ENCODE measurements at places on chromosomes 5 and 9.

GRCh38 chr9:20030221-20030620, 241.4 kb upstream of the SLC24A2 start:
- DNase-seq = no peak

DNA sequence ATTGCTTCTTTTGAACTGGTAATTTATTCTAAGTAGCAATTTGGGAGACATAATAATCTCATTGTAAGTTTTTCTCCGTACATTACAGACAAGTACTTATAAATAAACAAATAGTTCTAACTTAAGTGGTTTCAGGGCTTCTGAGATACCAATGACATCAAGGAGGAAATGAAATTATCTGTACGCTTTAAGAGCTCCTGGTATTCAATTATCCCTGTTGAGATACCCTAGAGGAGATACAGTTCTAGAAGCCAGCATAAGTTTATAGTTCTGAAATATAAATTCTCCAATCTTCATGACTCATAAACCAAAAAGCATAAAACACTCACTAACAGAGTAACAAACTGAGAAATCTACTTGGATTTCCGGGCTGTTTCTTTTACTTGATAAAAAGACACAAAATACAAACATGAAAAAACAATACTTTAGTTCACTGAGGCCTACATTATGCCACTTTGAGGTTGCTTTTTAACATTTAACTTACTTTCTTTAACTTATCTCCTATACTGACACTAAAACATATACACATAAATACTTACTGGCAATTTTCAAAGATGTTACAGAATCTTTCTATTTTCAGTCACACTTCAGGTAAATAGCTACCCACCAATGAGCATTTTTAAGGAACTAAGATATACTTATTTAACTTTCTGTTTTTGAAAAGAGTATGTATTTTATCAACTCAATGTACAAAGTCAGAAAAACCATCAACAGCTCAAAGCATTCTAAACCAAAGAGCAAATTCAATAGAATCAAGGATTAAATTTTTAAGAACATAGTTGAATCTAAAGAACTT, 7.5 kb downstream of the DCTN4 start:
- DNase-seq = no peak

- no peak for DNase-seq
Measured at GRCh38 chr5:96402500-96402899, 30.5 kb downstream of the PCSK1 start.

DNA sequence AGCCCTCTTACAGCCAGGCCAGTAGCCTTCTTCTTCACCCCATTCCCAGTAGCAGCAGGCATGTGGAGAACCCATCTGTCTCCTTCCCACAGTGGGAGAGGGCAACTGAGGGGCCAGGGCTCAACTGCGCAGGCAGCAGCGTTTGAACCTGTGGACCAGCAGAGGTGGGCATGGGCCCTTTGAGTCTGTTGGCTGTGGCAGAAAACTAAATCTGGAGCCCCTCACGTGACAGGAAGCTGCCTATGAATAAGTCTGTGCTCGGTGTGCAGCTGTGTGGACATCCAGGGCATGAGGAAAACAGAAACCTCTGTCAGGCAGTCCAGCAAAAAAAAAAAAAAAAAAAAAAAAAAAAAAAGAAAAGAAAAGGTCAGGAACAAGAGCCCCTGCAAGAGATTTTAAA, 189.2 kb upstream of the NR3C1 start:
- no peak for DNase-seq

- DNase-seq = no peak
Measured at GRCh38 chr9:26172301-26172700, 494.1 kb upstream of the TUSC1 start.

DNA sequence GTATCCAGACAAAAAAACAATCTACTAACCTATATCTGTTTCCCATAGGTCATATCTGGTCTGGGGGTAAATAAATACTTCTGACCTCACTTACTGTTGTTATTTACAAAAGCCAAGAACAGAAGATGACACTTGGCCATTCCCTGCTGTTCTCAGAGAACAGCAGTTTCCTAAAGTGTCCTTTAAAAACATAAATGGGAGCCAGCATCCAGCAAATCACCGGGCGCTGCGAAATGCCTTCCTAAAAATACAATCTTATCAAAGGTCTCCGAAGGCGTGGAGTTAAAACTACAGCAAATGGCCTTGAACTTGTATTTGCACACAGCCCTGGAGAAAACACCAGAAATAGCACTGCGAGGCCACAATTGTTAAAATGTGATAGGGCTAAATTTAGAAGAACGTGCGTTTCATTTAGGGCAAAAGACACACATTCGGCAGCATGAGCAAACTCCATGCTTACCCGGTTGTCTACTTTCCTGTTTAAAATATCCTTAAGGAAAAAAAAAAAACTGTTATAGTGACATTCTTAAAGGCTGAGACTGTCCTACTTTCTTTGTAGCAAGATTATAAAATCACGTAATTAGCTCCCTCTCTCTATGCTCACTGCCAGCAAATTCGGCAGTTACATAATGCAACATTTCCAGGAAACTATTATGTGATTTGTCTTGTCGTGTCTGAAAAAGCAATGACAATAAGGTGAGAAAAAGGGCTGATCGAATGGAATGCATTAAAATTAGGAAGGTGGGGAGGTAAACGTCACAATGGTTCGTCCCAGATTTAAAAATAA, 1.5 kb downstream of the NFIL3 start:
- no peak for DNase-seq

DNA sequence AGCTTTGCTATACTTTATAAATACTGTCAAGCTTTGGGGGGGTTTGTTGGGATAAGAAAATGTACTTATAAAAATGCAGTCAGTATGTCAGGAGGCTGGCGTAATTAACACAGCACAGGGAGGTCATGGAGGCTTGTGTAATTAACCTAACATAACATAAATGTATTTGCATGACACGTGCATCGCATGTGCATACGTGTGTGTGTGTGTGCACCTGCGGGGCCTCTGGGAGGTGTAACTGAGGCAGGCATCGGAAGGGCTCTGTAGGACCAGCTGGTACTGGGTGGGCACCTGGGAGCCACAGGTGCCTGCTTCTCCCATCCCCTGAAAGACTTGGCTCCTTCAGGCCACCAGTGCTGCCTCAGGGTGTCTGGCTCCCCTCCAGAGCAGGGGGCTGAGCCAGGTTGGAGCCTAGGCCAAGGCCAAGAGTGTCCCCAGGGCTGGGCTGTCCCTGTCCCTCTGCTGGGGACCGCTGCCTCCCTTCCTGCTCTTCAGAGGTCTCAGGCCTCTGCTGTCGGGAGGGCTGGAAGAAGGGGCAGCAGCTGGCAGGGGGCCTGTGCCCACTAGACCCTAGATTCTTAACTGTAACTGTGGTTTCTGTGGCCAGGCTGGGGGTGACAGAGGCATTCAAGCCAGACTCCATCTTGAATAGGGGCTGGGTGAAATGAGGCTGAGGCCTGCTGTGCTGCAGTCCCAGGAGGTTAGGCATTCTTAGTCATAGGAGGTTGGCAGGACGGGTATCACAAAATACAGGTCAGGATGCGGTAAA, 9.0 kb downstream of the FCN2 start:
- no peak for DNase-seq

DNA sequence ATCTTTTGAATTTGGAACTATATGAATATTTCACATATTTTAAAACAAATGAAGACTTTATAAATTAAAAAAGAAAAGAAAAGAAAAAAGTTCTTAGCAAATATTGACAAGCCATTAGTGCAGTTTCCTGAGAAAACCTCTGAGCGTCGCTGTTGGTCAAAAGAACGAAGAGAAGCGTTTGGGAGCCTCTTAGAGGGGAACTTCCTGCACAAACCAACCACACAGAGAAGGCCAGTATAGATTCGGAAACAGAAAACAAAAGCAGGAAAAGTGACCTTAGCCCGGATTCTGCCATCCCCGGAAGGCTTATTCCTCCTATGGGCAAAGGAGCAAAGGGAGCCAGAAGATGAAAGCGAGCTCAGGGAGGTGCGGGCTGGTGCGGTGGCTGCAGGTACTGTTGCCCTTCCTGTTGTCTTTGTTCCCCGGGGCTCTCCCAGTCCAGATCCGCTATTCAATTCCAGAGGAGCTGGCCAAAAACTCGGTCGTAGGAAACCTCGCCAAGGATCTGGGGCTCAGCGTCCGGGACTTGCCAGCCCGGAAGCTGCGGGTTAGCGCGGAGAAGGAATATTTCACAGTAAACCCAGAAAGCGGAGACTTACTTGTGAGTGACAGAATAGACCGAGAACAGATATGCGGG, at the start of gene PCDHGB2:
Gene PCDHGB2, plus strand, starts transcription at position 205 of the 637 bp plus-strand sequence. Its CDS starts 142 bp downstream, at position 347.
- DNase-seq = peak; percentile 42

GRCh38 chr5:59126708-59127573, 544.1 kb downstream of the RAB3C start:
- DNase-seq = no peak

- no peak for DNase-seq
Measured at GRCh38 chr5:35183556-35183955, 46.7 kb downstream of the PRLR start.

GRCh38 chr9:35749515-35750255, 598 bp downstream of the RGP1 start:
- peak; percentile 25 for DNase-seq

GRCh38 chr9:14272927-14273528, 40.9 kb downstream of the NFIB start:
- no peak for DNase-seq

DNA sequence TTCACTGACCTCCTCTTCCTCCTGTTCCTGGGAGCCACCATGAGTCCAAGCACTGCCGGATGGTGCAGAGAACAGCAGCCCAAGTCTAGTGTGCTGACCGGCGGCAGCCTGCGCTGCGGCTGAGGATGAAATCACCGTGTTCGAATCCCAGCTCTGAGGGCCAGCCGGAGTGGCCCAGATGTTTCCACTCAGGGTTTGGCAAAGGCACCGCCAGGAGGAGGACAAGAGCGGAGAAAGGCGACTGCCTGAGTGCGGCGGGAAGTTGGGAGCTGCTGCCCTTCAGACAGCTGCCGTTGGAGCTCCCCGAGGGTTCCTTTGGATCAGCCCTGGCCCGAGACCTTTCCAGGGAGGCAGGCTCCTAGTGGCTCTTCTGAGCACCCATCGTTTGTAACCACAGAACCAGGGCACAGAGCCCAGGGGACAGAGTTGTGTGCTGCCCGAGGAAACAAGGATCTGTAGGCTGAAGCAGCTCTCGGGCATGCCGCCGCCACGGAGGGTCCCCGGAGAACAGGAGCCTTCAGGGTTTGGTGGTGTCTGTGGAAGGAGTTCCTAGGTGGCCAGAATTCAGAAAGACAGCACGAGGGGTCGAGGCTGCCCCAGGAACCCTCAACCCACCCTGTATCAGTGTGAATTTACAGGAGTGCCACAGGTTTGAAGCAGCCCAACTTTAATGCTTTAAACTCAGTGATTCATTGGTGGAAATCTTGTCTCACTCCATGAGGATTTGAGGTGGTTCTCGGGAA, 115.6 kb upstream of the COL5A1 start:
- no peak for DNase-seq

DNA sequence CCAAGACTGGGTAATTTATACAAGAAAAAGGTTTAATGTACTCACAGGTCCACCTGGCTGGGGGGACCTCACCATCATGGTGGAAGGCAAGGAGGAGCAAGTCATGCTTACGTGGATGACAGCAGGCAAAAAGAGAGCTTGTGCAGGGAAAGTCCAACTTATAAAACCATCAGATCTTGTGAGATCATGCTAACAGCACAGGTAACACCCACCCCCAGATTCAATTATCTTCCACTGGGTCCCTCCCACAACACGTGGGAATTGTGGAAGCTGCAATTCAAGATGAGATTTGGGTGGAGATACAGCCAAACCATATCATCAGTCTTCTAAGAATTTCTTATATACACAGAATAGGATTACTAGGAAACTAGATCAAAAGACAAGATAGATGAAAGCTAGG, 555.6 kb downstream of the PRR16 start:
- no peak for DNase-seq

GRCh38 chr9:125515983-125516940, 190.7 kb downstream of the MAPKAP1 start:
- DNase-seq = no peak

GRCh38 chr5:53942724-53943123, 367.6 kb downstream of the ARL15 start:
- no peak for DNase-seq

- no peak for DNase-seq
Measured at GRCh38 chr5:158487664-158488063, 612.1 kb downstream of the EBF1 start.

All from GM12891 (cell line).